ENCODE measurements at places on chromosomes 1 and 21.
A peak's percentile ranks its signal among the peaks of the same experiment; 100 is the strongest.

DNA sequence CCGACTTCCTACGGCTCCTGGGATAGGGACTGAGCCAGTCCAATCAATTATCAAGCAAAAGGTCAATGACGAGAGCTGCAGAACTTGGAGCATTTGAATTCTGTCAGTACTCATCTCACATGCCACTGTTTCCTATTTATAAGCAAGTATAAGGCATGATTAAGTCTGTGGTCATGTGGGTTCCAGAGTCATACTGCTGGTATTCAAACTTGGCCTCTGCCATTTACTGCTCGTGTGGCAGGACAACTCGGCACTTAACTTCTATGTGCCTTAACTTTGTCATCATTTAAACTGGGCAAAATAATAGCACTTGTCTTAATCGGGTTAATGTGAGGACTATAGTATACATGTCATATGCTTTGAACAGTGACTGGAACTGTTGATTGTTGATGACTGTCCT lies 44.9 kb upstream of the TNFSF18 start:
- DNase-seq = no peak

DNA sequence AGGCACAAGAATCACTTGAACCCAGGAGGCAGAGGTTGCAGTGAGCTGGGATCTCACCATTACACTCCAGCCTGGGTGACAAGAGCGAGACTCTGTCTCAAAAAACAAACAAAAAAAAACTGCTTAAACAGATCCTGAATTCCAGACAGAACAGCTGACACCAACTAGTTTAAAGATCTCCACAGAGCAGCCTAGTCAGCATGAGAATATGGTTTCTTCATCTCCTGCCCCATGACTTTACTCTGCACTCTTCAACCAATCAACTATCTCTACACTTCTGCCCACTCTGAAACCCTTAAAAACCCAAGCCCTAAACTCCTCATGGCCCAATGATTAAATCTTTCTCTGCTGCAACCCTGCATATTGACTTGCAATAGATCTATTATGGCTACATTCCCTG lies 7.5 kb upstream of the PRRC2C start:
- no peak for DNase-seq

- no peak for DNase-seq
Measured at GRCh38 chr1:187928288-187928687, 1099.5 kb downstream of the PLA2G4A start.

DNA sequence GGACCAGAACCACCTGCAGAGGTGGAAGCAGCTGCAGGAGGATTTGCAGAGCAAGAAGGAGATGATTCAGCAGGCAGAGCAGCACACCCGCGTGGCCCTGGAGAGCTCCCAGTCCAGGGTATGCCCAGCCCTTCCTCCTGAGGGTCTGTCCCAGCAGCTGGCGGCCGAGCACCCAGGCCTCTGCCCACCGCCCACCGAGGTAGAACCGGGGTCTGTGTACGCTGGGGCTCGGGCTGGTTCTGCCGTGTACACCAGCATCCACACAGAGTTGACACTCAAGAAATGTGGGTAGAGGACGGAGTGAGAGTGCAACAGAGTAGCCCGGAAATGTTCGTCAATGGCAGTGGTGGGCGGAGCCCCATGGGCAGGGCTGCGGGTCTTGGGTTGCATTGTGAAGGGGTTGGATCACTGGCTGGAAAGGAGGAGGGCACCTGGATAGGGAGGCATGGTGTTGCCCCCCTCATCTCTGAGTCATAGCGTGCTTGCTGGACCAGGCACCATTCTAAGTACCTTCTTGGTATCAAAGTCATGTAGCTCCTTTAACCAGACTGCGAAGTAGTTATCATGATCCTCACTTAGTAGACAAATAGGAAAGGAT lies 5.1 kb upstream of the SMIM1 start:
- DNase-seq = no peak

GRCh38 chr1:174743654-174744561 lies 255.8 kb upstream of the CACYBP start:
- DNase-seq = no peak

- DNase-seq = no peak
Measured at GRCh38 chr1:237737448-237737847, 153.3 kb downstream of the ZP4 start.

DNA sequence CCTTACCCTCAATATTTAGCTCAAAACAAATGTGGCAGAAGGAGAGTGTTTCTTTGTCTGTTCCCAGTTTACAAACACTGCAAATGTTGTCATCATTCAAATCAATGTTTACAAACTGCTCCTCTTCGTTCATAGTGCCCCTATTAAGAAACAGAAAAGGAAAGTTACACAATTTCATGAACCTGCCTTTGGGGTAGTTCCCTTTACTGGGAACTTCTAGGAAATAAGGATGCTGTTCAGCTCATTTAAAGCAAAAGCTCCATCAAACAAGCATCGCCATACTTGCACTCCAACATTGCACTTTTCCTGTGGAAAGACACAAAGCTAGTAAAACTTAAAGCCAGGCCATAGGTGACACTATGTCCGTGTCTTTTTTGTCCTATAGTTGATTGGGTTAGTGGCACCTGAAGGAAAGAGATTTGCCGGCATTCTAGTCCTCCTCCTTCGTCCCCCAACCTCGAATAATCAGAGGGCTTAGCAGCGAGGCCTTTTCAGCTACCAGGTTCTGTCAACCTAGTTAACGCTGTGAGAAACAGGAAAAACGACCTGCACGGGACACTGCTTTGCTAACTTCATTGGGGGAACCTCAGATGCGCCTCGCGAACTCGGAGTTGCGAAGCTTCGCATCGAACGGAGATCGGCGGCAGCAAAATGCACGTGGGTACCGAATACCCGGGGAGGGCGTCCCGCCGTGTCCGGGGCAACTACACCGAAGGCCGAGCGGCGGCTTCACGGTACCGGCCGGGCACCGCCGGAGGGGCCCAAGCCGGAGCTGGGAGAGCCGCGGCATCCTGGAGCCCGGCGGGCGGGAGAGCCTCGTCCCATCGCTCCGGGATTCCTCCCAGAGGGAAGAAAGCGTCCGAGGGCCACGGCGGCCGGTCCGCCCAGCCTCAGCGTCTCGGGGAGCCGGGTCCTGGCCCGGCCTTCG lies 706 bp downstream of the C21orf91 start:
- peak; percentile 61 for DNase-seq

DNA sequence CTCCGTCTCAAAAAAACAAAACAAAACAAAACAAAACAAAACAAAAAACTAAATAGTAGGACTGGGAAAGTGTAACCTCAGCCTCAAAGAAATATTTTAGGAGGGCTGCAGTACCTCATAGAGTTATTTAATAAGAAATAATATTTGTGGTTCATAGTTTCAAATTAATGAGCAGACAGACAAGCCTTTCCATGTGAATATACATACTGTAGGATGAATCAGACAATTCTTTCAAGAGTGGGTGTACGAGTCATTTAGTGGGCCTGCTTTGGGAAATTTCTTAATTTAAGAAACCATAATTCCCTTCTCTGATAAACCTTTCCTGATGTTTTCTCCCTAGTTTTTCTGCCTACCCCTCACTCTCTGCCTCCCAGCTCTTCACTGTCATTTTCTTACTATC lies 52.5 kb downstream of the CDC14A start:
- no peak for DNase-seq

DNA sequence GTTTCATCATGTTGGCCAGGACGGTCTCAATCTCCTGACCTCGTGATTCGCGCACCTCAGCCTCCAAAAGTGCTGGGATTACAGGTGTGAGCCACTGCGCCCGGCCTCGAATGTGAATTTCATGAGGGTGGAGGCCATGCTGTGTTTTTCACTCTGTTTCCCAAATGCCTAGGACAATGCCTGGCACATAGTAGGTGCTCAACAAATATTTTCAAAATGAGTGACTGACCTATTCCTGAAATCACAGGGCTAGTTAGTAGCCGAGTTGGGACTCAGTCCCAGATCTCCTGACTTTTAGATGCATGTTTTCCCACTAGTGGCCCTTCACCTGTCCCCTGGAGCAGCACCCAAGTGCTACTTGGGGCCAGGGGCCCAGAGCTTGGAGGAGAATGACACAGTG lies 6.4 kb upstream of the GPR37L1 start:
- DNase-seq = no peak

GRCh38 chr1:67316918-67317317 lies 9.2 kb downstream of the IL12RB2 start:
- no peak for DNase-seq

DNA sequence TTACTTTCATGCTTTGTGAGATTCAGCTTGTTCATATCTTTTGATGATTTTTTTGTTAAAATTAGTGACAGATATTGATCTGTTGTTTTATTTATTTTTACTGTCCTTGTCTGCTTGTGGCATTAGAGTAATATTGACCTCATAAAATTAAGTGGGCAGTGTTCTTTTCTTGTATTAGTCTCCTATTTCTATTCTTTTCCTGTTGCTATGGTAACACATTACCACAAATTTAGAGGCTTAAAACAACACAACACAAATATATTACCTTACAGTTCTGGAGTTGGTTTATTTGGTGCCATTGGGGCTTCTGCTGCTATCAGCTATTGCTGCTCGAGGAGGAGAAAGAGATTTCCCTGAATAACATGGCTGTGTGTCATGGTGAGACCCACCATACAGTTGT lies 135.7 kb downstream of the C1orf94 start:
- no peak for DNase-seq

GRCh38 chr1:62435231-62436038 lies 1.4 kb upstream of the USP1 start:
- DNase-seq = no peak

DNA sequence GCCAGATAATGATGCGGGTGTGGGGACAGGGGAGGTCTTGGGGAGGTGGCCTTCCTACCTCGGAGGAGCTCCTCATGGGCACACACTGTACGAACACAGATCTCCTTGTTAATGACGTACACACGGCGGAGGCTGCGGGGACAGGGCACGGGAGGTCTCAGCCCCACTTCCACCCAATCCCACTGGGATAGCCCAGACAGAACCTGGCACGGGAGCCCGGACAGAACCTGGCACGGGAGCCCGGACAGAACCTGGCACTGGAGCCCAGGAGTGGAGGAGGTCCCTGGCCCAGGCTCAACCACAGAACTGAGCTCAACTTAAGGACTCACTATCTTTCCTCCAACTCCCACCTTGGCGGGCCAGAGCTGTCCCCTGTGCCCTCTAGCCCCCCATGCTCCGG lies 5.2 kb downstream of the MFAP2 start:
- no peak for DNase-seq

- DNase-seq = no peak
Measured at GRCh38 chr1:83000286-83000685, 998.6 kb downstream of the TTLL7 start.

GRCh38 chr1:164511001-164511705 lies 47.8 kb upstream of the PBX1 start:
- DNase-seq = no peak

DNA sequence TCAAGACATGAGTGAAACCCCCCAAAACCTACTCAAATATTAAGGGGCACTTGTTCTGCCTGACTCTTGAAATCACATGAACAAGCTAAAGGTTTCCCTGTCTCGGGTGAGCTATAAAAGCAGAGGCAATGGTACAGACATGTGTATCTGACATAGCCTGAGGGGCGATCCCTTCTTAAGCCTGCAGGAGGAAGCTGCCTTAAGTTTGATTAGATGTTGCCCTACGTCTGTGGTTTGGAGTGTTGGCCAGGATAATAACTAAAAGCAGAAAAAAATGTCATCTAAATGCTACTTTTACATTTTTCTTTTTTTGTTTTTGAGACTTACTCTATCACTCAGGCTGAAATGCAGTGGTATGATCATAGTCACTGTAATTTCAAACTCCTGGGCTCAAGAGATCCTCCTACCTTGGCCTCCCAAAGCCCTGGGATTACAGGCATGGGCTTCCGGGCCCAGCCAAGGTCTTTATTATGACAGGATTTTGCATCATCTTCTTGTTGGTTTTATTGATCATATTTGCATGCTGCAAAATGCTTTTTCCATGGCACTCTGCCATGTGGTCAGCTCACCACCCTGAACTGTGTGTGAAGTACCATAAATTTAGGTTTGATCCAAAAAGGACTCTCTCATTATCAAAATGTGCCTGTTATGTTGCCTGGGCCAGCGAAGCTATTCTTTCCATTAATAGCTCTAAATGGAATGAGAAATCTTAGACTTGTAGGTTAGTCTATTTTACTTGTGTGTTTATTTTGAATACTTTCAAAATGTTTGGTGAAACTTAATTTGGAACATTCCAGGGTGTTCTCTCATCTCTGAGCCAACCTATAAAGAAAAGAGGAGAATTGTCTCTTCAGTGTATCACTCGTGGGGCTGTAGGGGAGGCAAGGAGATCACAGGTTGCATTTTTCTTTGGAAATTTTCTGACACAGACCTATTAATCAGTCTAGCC lies 15.0 kb upstream of the HMGN1 start:
- no peak for DNase-seq

GRCh38 chr1:231580874-231581273 lies 45.7 kb upstream of the DISC1 start:
- DNase-seq = no peak

GRCh38 chr1:24409535-24409934 lies 4.0 kb downstream of the STPG1 start:
- no peak for DNase-seq

DNA sequence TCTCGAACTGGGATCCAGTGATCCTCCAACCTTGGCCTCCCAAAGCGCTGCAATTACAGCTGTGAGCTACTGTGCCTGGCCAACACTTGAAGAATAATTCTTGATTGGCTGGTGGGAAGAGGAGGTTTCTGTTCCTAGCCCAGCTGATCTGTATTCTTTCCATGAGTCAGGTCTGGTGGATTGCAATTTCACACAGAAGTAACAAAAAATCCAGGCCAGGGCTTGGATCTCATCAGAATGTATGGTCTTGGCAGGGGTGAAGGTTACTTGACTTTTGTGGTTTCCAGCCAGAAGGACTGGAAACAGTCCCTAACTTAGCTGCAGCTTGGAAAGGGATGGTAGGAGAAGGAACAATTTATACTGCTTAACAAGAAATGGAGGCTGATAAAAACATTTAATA lies 5.1 kb upstream of the HP1BP3 start:
- no peak for DNase-seq

- no peak for DNase-seq
Measured at GRCh38 chr1:81554108-81554507, 246.6 kb upstream of the ADGRL2 start.

GRCh38 chr21:29300807-29301138 lies 2.1 kb downstream of the BACH1 start:
- no peak for DNase-seq

GRCh38 chr1:182056601-182057366 lies 4.7 kb downstream of the ZNF648 start:
- no peak for DNase-seq

GRCh38 chr1:52677076-52677806 lies 20.9 kb downstream of the COA7 start:
- DNase-seq = no peak

GRCh38 chr1:35120458-35121133 lies 41.4 kb downstream of the ZMYM1 start:
- DNase-seq = no peak
